A172 (cell line): ENCODE measurements at places on chromosomes 3 and 15. TPM values are rescaled to one million over a fixed set of nuclear protein-coding genes. Genes with fewer than 3 reads are reported as not detected.

DNA sequence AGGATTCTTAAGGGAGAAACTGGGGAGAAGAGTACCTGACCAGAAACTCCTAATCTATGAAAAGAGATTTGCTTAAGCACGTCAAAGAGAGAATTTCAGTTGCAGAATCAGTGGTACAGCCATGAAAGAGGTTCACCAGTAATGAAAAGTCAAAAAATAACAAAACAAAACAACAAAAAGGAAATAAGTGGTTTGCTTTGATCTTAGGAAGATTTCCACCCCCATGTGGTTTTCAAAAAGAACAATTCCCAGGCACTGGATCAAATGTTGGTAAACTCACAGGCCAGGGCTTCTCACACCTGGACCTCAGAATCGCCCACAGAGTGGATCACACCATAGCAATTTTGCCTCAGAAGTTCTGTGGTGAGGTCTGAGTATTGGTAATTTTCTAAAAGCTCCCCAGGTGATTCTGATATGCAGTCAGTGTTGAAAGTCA is 67.5 kb downstream of the TMEM39A start:
- no peak for DNase-seq

WDR93 gene
- total RNA-seq: 0.17 TPM in 1 of 2 replicates, not detected in the other

NMB gene
- total RNA-seq: 0.53 and 2.8 TPM in 2 replicates

DNA sequence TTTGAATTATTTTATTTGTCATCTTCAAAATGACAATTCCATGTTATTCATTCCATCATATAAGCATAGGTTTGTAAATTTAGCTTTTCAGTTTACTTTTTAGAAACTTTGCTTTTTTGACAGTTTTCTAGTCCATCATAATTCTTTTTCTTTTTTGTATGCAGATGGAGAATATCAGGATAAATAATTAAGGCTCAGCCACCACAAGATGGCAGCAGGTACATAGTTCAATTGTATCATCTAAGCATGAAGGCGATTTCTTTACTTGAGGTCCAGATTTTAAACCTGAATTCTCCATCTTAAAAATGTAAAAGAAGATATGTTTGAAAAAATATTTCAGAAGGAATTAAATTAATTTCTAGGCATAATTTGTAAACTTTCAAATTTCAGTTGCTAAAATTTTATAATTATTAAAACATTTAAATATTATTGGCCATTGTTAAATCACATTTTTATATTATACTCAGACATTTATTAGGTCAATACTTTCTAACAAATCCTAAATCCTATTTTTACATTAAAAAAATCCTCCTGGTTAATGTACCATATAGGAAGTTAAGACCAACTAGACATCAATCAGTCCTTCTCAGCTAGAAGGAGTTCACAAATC is 15.1 kb downstream of the PLSCR5 start:
- DNase-seq: peak; percentile 43

DNA sequence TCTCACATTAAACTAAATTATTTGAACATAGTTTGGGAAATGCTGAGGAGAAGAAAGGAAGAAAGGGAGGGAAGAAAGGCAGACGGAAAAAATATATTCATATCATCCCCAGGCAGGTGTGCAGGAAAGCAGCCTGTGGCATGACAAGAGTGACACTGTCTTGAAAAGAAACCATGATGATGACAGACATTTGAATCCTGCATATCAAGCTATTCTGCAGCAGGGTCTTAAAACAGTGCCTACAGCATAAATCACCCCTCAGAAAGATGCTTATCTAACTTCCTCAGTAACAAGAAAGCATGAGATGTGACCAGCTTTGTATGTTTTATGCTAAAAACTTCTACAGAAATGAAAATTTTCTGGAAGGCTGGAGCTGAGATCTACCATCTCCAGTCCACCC is 144.5 kb upstream of the GRM7 start:
- DNase-seq: no peak
